ENCODE measurements at places on chromosomes 12 and 14. TPM values are rescaled to one million over a fixed set of nuclear protein-coding genes. Genes with fewer than 3 reads are reported as not detected.

AQP2 gene
- total RNA-seq, result not detected

VWF gene
- 76.6 TPM for total RNA-seq

DNA sequence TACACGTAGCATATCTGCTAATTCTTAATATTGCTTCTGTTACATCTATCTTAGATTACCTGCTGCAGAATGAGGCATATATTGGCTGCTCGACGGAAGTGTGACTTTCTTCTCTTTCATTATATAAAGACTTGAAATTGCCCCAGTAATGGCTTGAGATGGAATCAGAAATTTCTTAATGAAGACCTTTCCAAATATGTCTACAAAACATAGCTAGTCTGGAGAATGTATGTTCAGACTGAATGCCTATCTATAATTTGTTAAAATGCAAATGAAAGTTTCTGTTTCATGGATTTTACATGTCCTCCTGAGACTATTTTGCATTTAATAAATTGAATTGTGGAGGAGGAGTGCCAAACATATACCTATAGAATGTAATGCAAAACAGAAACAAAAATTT, at the start of gene TAS2R10:
TAS2R10 (minus strand) TSS at position 101 of the 400 bp plus-strand sequence; CDS start at position 12, 89 bp downstream.
- H3K4me1 ChIP-seq, result no peaks in the 10 kb centered on the region
- H3K36me3 ChIP-seq, result no peaks in the 10 kb centered on the region
- H3K4me3 ChIP-seq, result no peak within 1 kb of the TSS
- no peak within 1 kb of the TSS for H3K27ac ChIP-seq

DNA sequence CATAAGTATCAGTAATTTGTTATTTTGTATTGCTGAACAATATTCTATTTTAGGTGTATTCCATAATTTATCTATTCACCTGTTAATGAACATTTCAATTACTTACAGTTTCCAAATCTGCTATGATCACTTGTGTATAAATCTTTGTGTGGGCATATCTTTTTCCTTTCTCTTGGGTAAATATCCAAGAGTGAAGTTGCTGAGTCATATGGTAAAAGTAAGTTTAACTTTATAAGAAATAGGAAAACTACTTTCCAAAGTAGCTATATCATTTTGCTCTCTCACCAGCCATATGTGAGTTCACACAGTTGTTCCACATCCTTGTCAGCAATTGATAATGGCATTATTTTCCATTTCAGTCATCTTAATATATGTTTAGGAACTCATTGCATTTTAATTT, 66.6 kb upstream of the KITLG start:
- no peak overlapping the region for H3K4me3 ChIP-seq
- no peak for DNase-seq
- H3K36me3 ChIP-seq, result no peaks in the 10 kb centered on the region
- H3K27ac ChIP-seq, result no peak overlapping the region
- H3K27me3 ChIP-seq, result no peaks in the 10 kb centered on the region

DNA sequence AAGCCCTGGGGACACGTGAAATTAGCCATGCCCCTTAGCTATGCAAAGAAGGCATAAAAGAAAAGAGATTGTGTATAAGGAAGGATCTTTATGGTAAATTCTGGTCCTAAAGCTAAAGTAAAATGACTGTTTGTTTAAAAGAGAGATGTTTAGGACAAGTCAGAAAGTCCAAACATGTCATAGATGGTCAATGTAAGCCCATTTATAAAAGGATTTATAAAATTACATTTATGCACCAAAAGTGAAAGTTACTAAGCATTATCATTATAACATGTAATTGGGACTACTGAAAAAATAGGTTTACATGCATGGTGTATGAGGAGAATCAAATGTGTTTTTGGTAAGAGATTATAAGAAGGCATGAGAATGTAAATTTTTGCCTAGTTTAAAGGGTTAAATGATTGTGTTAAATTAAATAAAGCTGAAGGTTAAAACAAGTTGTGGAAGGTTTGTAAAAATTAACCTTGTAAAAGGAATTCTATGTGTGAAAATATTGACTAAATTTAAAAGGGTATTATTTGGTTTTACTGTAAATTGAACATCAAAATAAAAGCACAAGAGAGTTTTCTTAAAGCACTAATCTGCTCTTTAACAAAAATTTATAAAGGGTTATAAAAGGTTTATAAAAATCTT, 50.4 kb upstream of the TSPAN8 start:
- H3K4me3 ChIP-seq, result no peak overlapping the region
- H3K27me3 ChIP-seq, result no peaks in the 10 kb centered on the region
- no peaks in the 10 kb centered on the region for H3K36me3 ChIP-seq
- H3K27ac ChIP-seq, result no peak overlapping the region
- no peak for DNase-seq
- H3K4me1 ChIP-seq, result no peaks in the 10 kb centered on the region

DNA sequence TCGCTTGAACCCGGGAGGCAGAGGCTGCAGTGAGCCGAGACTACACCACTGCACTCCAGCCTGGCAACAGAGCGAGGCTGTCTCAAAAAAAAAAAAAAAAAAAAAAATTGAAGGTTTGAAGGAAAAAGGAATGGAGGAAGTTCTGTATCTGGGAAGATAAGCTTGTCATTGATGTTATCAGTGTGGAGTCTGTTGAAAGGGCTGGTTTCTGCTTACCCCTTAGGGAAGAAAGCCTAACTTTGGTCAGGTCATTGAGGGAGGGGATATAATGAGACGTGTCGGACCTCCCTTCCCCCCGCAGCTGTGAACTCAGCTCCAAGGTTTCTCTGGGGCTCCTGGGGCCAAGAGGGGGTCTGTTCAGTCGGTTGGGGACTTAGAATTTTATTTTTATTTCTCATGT, 16.4 kb downstream of the DAO start:
- no peaks in the 10 kb centered on the region for H3K36me3 ChIP-seq
- DNase-seq, result no peak
- no peak overlapping the region for H3K27ac ChIP-seq
- no peaks in the 10 kb centered on the region for H3K4me1 ChIP-seq
- H3K4me3 ChIP-seq, result no peak overlapping the region

DNA sequence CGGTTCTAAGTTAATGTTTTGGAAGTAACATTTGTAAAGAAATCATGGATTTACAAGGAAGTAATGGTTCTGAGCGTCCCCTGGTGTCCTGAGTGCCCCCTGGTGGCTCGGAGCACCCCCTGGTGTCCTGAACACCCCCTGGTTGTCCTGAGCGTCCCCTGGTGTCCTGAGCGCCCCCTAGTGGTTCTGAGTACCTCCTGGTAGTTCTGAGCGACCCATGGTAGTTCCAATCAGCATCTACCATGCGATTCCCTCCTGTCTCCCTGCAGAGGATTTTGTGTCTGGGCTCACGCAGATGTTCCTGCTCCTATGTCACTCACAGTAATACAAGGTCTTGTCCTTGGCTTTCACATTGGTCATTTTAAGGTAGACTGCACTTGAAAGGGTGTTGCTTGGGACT, 1352.9 kb downstream of the TMEM121 start:
- H3K36me3 ChIP-seq, result no peaks in the 10 kb centered on the region
- no peaks in the 10 kb centered on the region for H3K4me1 ChIP-seq
- H3K27ac ChIP-seq, result no peak overlapping the region
- no peak overlapping the region for H3K4me3 ChIP-seq
- no peaks in the 10 kb centered on the region for H3K27me3 ChIP-seq
- no peak for DNase-seq

CNTN1 gene
- total RNA-seq, result 278 TPM

TAS2R30 gene
- total RNA-seq, result 5.7 TPM

SSTR1 gene
- total RNA-seq, result 1.7 TPM

All from spinal cord (tissue), 10 donors.